Skeletal muscle cell (primary cell): ENCODE measurements at places on chromosomes 4 and X.

DNA sequence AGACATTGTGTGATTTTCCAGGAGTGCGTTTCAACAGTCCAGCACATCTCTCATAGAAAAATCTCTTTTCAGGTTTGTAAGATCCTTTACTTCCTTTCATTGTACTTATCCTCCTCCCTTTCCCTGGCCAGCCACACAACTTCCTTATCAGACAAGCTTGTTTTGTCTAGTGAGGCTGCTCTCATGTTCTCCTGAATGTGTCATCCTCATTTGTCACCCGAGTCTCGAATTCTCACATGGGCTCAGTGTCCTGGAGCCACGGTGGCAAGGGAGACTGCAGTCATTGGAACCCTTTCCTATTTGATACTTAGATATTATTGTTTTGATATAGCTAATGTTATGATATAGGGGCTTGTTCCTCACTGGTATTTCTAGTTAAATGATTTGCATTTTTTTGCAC is 16.9 kb downstream of the SYNPO2 start:
- no peak for DNase-seq

DNA sequence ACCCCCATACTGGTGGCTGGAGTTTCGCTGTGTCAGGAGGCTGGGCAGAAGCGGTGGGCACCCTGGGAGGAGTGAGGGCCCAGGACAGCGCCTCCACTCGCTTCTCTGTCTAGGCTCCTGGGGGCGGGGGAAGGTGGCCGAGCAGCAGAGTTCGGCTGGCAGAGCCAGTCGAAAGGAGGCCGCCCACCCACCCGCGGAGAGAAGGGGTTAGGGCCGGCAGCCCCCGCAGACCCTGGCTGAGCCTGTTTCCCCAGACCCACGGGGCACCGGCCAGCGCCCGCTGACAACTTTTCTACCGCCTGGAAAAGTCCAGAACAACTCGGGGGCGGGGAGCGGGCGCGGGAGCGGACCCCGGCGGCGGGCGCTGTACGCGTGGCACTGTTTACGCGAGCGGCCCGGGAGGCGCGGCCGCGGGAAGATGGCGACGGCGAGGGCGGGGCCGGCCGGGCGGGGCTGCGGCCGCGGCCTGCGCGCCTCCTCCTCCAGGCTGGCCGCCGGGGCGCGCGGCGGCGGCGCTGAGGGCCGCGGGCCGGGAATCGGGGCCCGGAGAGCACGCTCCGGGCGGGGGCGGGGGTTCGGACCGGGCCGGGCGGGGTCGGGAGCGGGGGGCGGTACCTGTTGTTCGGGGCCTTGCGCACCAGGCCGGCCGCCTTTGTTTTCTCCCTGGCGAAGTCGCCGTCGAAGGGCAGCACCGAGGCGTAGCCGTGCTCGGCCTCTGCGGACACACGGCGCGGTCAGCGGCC is 628 bp downstream of the MXD4 start:
- DNase-seq, result no peak

- no peak for DNase-seq
These were observed 67.8 kb downstream of the GATB start for GRCh38 chr4:151692821-151693673.

GRCh38 chrX:115972717-115973116 is 197.8 kb upstream of the AGTR2 start:
- DNase-seq, result no peak

DNA sequence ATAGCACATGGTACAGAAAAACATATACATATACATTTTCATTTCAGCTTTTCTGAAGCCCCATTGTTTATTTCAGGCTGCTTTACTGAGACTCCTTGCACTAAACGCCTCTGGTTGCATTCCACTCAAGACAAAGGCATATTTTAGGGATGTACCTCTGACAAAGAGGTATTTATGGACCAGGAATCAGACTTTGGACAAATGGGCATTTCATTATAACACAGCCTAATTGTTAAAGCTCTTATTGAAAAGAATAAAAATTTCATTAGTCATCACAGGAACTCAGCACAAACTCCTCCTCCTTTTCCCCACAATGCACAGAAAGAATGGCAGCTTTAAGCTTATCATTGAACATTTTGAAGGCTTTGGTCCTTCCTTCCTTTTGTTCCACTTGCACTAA is 62.9 kb upstream of the UGT8 start:
- no peak for DNase-seq

GRCh38 chr4:81457345-81457744 is 14.4 kb downstream of the RASGEF1B start:
- no peak for DNase-seq
